ENCODE measurements at places on chromosomes 6 and 20.

DNA sequence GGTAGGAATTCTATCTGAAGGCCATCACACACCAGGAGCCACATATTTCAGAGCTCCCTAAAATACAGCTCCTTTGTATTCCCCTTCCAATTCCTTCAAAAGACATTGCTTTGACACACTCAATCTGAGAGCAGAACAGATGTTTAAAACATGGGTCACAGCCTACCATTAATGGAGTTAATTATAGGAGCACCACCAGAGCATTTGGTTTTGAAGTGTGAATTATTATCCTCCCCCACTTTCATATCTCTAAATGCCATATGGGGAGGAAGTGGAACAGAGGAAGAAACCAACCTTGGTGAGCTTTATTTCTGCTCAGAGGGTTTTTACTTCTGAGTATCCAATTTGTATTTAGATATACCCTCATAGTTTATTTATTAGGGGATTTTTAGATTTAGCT, 50.7 kb upstream of the TNFRSF21 start:
- DNase-seq, result no peak

DNA sequence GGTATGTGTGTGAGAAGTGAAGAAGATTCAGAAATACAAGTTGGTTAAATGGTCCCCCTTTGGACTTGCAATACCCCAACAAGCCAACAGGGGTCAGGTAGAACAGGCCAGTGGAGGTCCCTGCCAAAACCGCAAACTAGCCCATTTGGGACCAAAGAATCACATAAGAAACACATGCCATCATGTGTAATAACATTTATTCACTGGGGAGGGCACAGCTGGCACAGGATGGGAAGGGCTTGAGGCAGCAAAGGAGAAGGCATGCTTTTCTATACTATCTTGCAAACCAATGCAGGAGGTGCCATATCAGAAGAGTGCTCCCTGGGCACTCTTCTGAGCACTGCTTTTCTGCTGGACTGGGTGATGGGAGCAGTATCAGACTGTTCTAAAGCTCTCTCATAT, 116.1 kb upstream of the TRAF3IP2 start:
- peak; percentile 85 for DNase-seq

GRCh38 chr6:64926051-64926450, 781.0 kb downstream of the EYS start:
- DNase-seq, result no peak

DNA sequence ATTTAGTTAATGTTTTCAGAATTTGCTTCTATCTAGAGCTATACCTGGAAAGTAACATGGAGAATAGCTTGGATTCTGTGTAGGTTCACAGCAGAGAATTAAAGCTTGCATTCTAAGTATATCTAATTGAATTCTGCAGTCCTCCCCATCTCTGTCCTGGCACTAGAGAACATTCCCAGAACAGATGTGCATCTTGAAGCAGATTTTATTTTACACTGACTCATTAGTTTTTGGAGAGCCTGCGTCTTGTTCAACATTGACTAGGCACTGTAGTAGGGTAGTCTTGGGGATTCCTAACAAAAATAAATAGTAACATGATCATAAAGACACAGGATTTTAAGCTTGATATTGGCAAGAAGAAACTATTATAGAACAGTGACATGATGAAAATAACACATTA, 36.2 kb upstream of the BAG2 start:
- no peak for DNase-seq

DNA sequence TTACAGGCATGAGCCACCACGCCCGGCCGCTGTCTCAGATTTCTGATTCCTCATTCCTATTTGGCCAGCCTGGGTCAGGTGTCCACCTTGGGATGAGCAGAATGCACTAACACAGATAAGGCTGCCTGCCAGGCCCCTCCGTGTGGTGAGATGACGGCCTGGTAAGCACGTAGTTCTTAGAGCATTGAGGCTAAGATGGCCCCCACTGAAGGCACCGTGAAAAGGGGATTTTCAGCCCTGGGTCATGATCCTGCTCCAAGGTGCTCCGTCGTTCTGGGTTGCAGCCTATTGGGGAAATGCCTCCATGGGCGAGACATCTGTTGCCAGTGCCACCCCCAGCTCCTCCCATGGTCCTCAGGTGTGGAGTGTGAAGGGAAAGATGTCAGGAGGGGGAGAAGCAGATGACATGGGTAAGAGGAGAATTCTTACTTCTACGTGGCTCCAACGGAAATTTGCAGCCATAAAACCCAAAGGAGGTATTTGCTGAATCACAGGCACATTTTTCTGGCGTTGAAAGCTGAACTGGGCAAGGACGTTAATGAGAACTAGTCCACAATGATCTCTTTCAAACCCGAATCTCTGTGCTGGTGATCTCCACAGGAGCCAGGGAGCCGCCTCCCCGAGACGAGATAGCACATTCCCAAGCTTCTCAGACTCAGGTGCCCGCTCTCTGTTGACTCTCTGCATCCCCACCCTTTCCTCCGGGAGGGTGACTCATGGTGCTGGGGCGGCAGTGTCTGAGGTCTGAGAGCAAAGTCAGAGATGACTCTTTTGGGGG, 34.0 kb upstream of the BMP6 start:
- peak; percentile 86 for DNase-seq

DNA sequence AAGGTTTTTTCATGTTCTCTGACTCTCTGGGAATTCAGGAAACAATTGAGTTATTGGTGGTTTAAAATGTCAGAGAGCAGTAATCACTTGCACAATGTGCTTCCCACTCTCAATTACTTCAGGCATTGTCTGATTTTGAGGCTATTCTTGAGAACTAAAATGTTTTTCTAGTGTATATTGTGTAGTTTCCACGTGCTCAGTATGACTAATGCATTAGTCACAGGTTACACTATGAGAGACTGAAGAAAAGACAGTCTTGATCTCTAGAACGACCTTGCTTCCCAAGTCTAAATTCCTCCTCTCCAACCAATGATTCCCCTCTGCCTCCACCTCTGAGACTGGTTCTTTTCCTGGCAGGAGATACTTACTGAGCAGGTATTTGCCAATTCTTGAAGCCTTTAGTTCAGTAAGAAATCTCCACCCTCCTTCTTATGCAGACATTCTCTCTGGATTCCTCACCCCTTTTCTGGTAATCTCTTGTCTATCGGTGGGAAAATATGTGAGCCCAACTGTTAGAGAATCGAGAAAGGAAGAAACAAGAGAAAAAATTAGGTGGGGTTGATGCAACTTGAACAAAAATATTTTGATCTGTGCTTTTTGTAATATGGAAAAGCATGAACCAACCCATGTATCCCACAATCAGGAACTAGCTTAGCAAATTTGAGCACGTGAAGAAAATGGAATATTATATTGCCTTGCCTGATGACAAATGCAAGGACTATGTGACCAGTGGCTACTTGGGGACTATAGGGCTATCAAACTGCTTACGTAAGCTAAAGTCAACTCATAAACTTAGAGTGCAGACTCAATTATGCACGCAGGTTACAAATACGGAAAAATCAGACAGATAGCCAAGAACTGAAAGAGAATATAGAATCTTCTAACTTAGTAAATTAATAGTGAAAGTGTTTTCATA, 61.1 kb upstream of the SLC22A16 start:
- DNase-seq, result peak; percentile 94

- peak; percentile 78 for DNase-seq
Measured at GRCh38 chr6:165574220-165575157, 88.6 kb downstream of the PDE10A start.

DNA sequence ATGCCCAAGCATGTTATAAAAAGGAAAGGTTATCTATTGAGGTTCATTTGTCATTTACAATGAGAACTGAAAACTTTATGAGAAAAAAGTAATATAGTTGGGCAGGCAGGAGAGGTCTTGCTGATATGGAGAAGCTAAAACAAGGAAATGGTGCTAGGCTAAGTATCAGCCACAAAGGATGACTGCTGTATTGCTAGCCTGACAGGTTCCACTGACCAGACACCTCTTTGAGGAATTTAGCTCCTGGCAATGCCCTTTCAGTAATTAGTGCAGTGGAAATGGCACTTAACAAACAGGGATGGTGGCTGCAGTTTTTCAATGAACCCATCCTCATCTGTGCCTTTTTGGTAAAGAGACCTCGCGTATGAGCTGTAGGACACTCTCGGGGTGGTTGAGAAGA, 284.4 kb downstream of the ZFAND3 start:
- DNase-seq, result no peak

DNA sequence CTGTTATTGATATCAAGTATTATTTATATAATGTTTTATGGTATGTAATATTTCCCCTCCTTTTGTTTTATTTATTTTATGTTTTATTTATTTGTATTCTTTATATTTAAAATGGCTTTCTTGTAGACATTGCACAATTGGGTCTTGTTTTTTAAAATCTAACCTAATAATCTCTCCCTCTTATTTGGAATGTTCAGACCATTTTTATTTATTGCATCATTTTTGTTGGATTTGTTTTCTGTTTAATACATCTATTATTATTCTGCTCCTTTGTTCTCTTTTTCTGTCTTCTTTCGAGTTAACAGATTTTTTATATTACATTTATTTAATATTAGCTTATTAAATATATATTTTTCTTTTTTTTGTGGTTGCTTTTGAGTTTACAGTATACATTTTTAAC, 43.1 kb upstream of the SLC35B3 start:
- no peak for DNase-seq

- DNase-seq, result no peak
Measured at GRCh38 chr20:35907017-35907701, 47.1 kb downstream of the SCAND1 start.

- no peak for DNase-seq
Measured at GRCh38 chr6:33801611-33802010, 2.2 kb downstream of the MLN start.

DNA sequence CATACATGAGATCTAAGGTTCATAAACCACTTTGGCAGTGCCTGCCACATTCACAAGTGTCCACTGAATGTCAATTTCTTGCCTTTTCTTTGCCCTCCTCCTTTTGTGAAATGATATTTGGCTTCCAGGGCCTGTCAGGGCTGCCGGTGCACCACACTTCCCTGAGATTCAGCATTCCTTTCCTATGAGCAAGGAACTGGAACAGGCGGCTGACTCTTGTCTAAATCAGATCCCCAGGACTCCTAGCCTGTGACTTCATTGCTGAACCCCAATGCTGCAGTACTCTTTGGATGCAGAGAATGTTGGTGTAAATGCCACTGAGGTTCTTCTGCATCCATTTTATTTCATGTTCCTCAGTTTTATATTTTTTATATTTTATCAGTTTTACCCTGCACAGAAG, 172.2 kb downstream of the ARID1B start:
- DNase-seq, result peak; percentile 76

GRCh38 chr6:46990031-46990644, 52.0 kb downstream of the ADGRF1 start:
- peak; percentile 41 for DNase-seq

DNA sequence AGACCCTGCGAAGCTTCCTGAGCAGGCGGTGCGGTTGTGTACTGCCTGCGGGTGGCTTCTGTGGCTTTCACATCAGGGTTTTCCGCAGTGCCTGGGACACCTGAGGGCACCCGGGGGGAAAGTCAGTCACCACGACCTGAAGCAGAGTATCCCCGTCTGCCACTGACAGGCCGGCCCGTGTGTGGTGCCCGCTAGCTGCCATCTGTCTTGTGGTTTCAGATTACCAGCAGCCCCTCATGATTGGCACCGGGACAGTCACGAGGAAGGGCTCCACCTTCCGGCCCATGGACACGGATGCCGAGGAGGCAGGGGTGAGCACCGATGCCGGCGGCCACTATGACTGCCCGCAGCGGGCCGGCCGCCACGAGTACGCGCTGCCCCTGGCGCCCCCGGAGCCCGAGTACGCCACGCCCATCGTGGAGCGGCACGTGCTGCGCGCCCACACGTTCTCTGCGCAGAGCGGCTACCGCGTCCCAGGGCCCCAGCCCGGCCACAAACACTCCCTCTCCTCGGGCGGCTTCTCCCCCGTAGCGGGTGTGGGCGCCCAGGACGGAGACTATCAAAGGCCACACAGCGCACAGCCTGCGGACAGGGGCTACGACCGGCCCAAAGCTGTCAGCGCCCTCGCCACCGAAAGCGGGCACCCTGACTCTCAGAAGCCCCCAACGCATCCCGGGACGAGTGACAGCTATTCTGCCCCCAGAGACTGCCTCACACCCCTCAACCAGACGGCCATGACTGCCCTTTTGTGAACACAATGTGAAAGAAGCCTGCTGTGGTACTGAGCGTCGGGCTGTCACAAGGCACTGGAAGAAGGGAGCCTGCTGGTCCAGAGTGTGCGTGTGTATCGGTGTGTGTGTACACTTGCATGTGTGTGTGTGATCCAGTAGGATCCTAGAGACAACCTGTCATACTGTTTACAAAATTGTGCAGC, 54.4 kb downstream of the GOPC start:
- DNase-seq, result peak; percentile 56

DNA sequence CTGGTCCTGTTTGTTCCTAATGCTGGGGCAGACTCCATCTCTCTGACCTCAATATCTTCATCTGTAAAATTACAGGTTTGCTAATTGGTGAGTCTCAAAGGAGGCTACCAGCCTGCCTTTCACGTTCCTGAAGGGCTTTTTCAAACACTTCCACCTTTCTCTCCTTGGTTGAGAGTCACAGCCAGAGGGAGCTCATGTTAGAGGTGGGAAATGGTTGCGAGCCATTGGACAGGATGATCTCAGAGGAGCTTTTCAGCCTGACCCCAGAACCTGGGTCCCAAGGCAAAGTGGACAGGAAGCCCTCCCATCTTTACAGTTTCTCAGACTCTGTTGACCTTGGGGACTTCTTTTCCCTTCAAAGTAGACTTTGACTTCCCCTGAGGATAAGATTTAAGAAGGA, 37.6 kb downstream of the NDUFAF5 start:
- DNase-seq, result no peak

GRCh38 chr6:56970849-56971248, 15.9 kb downstream of the BEND6 start:
- DNase-seq, result no peak

DNA sequence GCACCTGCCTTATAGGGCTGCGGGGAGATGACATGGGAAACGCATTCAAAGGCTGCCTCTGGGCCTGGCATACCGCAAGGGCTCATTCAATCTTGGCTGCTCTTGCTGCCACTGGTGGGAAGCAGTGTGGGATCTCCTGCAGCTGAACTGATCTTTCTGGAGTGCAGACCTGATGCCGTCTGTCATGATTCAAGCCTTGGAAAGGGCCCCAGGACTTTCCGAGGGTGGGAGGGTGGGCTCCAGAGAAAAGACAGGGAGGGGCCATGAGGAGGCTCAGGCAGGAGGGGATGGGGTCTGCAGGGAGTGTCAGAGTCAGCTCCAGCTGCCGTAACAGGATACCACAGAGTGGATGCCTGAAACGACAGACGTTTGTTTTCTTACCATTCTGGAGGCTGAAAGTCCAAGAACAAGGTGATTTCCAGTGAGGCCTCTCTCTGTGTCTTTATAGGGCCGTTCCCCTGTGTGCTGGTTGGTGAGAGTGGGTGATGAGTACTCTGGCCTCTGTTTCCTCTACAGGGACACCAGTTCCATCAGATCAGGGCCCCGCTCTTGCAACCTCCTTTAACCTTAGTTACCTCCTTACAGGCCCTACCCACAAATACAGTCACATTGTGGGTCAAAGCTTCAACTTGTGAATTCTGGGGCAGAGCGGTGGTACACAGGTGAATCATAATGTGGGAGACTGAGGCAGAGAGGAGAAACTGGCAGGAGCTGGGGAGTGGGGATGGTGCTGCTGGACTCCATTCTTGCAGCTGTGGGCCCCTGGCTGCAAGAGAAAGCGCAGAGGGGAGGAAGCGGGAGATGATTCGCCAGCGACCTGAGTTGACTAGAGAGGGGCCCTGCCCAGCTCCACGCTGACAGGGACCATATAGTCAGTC, 148.4 kb downstream of the SYCP2 start:
- no peak for DNase-seq

GRCh38 chr20:43569282-43569681, 10.5 kb downstream of the SGK2 start:
- no peak for DNase-seq
